Urinary bladder (tissue), 4 donors: ENCODE measurements at places on chromosomes 5 and 9. TPM values are rescaled to one million over a fixed set of nuclear protein-coding genes. Genes with fewer than 3 reads are reported as not detected.

PFN3 gene
- polyA plus RNA-seq = not detected

SMIM32 gene
- 0.09 TPM for polyA plus RNA-seq

STKLD1 gene
- 1.1 TPM for polyA plus RNA-seq

IFNA21 gene
- polyA plus RNA-seq = not detected

GRCh38 chr5:152355061-152355460 lies 50.0 kb downstream of the NMUR2 start:
- DNase-seq = no peak

DNA sequence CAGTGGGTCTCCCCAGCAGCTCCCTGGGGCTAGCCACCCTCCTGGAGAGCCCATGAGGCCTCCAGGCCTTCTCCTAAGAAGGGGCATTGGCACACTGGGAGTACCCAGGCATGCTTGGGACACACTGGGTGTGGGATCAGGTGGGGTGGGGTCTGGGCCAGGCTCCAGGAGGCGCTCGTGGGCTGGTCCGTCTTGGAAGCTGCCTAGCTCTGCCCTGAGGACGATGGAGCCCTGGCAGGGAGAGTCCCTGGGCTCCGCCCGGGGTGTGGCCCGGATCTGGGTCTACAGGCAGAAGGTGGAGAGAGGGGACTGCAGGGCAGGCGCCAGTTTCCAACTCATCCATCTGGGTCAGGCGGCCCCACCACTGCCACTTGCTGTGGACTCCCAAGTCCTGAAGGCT lies 2.4 kb downstream of the PRRX2 start:
- no peak for DNase-seq

GRCh38 chr5:61290791-61291210 lies 41.3 kb upstream of the ZSWIM6 start:
- DNase-seq = no peak

- DNase-seq = no peak
These were observed 193.1 kb downstream of the MEF2C start for GRCh38 chr5:88689668-88690408.

DNA sequence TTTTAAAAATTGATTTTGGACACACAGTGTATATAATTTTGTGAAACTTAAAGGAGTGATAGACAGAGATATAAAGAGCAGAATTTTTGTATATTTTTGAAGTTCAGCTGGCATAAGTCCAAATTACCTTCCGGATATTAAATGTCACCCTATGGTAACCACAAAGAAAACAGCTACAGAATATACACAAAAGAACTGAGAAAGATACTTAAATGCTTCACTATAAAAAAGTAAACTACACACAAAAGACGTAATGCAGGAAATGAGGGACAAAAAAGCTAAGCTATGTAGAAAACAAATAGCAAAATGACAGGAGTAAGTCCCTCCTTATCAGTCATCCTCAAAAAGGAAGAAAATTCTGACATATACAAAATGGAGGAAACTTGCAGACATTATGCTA lies 29.4 kb downstream of the HACD4 start:
- DNase-seq = no peak
